ENCODE measurements at places on chromosomes 16 and 17.

DNA sequence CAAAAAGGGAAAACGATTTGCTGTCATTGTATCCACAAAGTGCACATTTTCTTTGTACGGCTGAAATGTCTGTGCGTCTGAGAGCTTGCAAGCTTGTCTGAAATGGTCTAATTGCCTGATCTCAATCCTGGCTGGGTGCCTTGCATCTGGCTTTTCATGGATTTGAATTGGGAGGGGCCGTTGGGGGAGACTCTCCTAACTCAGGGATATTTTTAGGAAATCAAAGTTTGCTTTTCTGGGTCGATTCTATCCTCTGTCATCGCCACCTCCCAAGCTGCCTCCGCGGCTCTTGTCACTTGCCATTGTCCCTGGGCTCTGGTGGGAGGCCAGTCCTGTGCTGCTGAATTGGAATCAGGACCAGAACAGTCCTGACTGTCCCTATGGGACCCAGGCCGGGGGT is 33.3 kb upstream of the MGAT5B start:
- no peak for DNase-seq

DNA sequence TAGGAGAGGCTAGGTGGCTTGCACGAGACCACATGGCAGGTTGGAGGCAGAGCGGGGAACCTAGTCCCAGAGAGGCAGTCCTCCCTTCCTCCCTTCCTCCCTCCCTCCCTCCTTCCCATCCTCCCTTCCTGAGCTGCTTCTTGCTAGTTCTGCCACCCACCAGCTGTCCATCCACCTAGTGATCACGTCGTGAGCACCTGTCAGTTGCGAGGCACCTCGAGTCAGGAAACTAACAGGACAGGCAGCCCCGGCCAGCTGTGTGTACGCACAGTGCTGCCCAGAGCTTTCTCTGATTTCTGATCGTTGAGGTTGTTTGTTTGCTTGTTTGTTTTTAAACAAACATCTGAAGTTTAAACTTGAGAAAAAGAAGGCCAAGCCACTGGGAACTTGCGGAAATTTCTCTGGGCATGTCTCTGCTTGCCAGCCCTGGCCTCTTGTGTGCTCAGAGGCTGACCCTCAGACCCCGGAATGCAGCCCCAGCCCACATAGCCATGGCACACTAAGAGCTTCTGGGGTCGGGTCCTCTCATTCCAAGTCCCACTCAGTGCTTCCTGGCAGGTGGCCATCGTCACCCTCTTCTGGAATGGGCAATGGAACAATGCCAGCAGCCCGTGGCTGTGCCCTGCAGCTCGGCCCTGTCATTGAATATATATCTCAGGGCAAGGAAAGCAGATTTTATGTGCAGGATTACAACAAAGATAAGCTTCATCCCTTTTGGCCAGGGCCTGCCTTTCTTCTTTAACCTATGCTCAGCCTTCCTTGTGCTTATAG is 174.0 kb downstream of the KATNIP start:
- no peak for DNase-seq

- DNase-seq: no peak
Observed at GRCh38 chr16:24848065-24848464, 2.3 kb downstream of the SLC5A11 start.

DNA sequence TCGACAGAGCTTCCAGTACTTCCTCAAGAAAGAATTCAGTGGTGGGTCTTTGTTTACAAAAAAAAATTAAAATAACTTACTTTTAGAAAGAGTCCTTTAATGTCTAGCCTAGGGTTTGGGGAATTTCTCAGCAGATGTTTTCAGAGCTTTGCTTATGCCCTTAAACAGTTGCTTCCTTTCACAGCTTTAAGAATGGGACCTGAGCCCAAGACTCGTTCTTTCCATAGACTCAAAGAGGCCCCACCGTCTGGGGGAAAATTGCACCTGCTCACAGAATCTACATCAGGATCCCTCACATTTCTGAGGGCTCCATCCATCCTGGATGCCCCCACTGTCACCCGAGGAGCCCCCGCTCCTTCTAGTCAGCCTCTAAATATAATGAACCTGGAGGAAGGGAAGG is 60.0 kb downstream of the RGS9 start:
- no peak for DNase-seq

GRCh38 chr17:61331886-61332285 is 67.8 kb upstream of the TBX2 start:
- no peak for DNase-seq

DNA sequence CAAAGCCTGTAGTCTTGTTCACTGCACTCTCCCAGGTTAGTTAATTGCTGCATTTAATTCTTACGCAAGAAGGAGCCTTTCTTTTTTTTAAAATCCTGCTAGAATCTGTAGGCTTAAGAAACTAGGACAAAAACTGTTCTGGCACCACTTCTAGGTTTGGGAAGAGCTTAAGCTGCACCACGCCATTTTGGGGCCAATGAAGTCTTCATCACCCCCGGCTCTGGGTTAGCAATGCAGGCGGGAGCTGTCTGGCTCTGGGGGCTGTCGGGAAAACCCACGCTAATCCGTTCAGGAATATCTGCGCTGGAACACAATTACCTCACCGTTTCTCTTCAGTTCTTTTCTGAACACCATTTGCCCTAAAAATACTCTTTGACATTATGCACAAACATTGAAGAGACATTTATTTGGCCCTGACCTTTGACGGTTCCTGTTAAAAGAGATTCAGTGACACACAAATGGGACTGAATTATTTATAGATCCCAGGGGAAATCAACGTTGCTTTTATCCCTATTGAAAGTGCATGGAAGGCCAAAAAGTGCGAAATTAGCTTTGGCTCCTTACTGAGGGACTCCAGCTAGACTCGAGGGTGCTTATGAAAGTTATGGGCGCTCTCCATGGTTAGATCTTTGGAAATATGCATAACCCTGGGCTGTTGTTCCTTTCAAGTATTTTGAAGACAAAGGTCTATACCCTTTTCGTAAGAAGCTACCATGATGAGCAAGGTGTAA is 249.2 kb downstream of the HAPSTR1 start:
- DNase-seq: no peak

GRCh38 chr16:78761427-78761826 is 662.0 kb downstream of the WWOX start:
- DNase-seq: no peak

- DNase-seq: no peak
Observed at GRCh38 chr16:89983536-89983935, 35.0 kb downstream of the DEF8 start.

DNA sequence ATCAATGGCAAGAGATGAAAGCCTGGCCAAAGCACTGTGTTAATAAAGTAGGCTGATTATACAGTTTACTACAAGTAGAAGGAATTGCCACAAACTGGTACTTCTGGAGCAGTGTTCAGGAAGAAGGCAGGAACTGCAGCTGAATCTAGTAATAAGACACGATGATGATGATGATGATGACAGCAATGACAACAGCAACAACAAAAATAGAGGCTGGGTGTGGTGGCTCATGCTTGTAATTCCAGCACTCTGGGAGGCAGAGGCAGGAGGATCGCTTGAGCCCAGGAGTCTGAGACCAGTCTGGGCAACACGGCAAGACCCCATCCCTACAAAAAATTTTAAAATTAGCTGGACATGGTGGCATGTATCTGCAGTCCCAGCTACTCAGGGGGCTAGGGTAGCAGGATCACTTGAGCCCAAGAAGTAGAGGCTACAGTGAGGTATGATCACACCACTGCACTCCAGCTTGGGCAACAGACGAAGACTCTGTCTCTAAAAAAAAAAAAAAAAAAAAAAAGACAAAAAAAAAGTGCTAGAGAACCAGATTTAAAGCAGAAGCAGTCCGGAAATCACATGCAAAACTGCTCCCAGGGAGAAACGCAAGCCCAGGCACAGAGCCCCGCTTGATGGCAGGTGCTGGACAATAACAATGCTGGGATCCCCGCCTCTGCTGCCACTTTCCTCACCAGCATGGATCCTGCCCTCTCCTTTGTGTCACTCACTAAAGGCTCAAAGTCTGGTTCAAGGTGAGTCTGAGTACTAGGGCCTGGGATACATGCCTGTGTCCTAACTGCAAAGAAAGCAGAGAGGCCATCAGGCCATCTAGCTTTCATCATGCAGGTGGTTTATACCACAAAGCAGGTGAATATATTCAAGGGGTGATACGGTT is 44.8 kb downstream of the CPPED1 start:
- DNase-seq: no peak

GRCh38 chr16:75364286-75364791 is 69.0 kb downstream of the CFDP1 start:
- no peak for DNase-seq

GRCh38 chr16:27286451-27286850 is 17.9 kb upstream of the NSMCE1 start:
- DNase-seq: no peak

- no peak for DNase-seq
Observed at GRCh38 chr16:53099318-53100130, 44.7 kb downstream of the CHD9 start.

- DNase-seq: no peak
Observed at GRCh38 chr16:22664561-22664997, 149.4 kb upstream of the HS3ST2 start.

GRCh38 chr16:79283578-79283977 is 317.0 kb downstream of the MAF start:
- DNase-seq: no peak

DNA sequence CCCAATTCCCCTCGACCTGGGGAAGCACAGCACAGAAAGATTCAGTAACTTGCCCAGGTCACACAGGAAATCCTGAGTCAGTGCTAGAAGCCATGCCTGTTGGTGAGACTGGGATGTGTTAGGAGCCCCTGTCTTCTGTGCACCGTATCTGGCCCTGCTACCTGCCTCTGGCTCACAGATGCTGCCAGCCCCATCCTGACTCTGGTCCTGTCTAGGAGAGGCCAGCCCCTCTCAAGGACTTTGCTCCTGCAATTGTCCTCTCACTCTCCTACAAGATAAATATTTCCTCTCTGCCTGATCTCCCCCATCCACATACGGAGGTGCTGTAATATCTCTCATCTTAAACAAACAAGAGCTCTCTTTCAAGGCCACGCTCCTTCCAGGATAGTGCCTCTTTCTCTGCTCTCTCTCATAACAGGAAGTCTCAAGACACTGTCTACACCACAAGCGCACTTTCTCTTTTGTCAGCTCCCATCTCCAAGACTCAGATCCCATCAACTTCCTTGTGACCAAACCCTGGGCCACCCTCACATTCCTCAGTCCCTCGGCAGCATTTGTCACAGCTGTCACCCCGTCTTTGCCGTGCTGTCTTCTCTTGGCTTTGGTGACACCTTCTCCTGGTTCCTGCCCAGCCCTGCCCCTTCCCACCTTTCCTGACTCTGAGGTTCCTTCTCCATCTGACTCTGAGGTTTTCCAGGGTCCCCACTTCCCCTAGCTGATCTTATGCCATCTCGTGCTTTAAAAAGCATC is 1.9 kb downstream of the SLC13A2 start:
- no peak for DNase-seq

GRCh38 chr17:69516911-69517310 is 102.4 kb downstream of the MAP2K6 start:
- DNase-seq: no peak

GRCh38 chr16:86974120-86974519 is 343.1 kb downstream of the C16orf95 start:
- no peak for DNase-seq

GRCh38 chr16:56399047-56399446 is 26.3 kb downstream of the AMFR start:
- DNase-seq: no peak

DNA sequence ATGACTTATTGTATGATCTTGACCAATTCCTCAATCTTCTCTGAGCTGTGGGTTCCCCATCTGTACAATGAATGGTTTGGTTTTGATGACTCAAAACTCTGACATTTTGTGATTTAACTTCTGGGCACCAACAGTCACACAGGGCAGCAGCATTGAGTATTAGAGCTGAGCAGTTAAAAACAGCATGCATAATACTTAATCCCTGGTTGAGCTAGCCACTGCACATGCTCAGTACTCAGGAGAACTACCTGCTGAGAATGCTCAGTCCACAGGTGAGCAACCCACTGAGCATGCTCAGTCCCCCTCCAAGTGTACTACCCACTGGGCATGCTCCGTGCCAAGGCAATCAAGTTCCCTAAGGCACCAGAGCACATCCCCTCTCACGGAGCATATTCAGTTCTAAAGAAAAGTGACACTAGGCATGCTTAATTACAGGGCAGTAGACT is 68.7 kb downstream of the AIPL1 start:
- DNase-seq: no peak

DNA sequence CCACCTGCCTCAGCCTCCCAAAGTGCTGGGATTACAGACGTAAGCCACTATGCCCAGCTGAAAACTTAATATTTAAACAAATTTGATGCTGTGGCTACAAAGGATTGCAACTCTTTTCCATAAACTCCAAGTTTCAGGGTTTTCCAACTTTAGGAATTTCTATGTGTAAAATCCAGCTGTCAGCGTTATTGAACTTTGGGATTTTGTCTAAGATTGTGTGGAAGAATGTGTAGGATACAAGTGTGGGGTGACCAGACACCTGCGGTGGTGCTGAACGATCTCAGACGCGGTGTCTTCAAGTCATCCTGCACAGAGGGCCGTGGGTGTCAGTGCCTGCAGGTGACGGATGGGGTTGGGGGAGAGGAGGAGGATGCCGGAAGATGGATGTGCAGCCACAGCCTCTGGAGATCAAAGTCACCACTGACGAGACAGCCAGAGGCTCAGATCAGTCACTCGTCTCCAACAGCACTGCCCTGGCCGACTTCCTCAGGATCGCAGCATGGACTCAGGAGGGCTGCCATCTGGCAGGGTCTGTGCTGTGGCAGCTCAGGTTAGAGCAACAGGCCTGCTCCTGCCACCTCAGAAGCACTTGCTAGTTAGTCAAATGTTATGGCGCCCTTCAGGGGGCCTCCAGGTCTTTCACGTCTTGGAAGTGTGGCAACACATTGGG is 13.0 kb downstream of the ACSF3 start:
- DNase-seq: no peak

DNA sequence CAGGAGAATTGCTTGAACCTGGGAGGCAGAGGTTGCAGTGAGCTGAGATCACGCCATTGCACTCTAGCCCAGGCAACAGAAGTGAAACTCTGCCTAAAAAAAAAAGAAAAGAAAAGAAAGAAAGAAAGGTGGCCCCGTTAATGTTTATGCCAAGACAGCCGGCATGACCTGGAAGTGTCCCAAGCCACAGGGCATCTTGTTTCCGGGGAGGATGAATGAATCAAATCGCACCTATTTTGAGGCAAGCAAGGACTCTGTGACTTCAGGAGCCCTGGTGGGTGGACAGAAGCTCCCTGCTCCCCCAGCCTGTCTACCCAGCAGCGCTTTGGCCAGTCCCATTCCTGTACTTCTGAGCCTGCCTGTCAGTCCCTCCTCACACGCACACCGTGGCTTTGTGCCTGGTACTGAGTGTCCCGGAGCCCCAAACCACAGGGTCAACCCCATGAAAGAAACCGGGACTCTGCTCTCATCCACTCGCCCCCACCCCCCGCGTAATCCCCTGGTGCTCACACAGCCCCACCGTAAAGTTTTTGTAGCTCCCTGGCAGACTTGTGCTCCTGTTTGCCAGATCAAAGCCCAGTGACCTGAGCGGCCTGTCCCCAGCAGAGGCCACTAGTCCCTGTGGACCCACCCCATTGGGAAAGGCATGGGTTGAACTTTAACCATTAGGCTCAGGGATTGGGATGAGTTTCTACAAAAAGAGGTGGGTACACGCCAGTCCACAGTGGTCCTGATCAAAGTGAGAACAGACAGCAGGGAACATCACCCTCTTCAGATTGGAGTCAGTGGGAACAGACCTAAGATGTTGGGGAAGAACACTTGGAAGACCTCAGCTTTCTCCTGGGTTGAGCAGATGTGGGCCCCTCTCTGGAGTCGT is 19.3 kb downstream of the CD2BP2 start:
- DNase-seq: no peak
